ENCODE measurements at places on chromosomes 6 and 20. TPM values are rescaled to one million over a fixed set of nuclear protein-coding genes. Genes with fewer than 3 reads are reported as not detected.

Gene PROKR2
- total RNA-seq, result not detected

Gene OR2H2
- total RNA-seq, result not detected

Gene MCCD1
- not detected for total RNA-seq

Gene CRISP2
- not detected for total RNA-seq

Gene DOK5
- 3.5 TPM for total RNA-seq

Gene METTL24
- total RNA-seq, result 1.2 TPM

Gene CST4
- total RNA-seq, result not detected

Gene IDH3B
- 118 TPM for total RNA-seq

Gene HMGA1
- total RNA-seq, result 1,220 TPM

Gene ELOVL2
- 0.27 TPM for total RNA-seq

Gene TNF
- total RNA-seq, result 18.6 TPM

Gene SLC22A2
- total RNA-seq, result not detected

Gene NOX3
- not detected for total RNA-seq

Gene SLC22A7
- total RNA-seq, result not detected

Gene TFAP2D
- not detected for total RNA-seq

Gene EPHA7
- total RNA-seq, result 0.96 TPM

Gene SLC52A3
- 2.7 TPM for total RNA-seq

Gene KCNK17
- total RNA-seq, result not detected

Gene LY6G6F
- not detected for total RNA-seq

Gene LSM14B
- 34.2 TPM for total RNA-seq

Gene SOX18
- 0.07 TPM for total RNA-seq

Gene TSBP1
- total RNA-seq, result not detected

All from kidney epithelial cell (primary cell).